T-helper 9 cell (primary cell): ENCODE measurements at places on chromosomes 6 and 20.

DNA sequence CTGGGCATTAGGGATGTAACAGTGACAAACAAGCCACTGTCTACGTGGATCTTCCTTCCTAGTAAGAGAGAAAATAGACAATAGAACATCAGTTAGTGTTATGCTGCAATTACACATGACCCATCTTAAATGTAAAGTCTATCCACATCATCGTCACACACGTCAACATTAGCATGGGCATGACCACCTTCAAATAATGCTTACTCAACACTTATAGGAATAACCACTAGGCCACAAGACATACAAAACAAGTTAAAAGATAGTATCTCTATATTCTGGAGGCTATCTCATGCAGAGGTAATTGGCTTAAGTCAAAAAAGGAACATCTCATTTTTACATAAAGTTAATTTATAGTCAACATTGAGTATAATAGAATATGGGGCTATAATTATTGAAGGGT lies 156.5 kb downstream of the MOXD1 start:
- DNase-seq, result no peak

DNA sequence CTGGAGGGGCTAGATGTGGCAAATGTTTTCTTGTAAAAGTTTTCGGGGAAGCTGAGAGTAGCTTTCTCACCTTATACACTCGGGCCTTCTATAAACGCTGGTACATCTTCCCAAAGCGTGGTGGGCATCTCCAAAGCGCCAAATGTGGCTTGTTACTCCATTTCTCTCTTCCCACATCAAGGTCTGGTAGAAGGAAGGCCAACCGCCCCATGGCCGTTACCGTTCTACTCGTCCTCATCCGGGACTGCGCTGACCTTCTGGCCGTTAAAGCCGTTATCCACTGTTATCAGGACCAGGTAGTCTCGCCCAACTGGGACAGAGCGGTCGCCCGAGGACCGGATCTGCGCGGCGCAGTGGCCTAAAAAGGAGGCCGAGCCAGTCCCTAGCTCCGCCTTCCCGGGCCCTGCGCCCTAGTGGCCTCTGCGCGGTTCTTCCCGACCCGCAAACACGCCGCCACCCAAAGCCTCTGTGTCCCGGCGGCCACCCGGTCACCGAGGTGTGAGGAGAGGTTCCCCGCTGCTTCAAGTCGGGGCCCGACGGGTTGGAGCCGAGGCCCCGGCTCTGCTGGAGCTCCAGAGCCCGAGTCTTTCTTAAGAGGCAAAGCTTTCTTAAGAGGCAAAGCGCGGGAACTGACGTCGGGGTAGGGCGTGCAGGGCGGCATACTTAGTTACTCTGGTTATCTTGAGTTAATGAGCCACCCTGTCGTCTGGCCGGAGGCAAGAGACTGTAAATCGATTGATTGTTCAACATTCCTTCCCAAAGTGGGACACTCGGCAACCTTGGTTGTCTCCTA lies 90.5 kb downstream of the GPX5 start:
- DNase-seq, result no peak

DNA sequence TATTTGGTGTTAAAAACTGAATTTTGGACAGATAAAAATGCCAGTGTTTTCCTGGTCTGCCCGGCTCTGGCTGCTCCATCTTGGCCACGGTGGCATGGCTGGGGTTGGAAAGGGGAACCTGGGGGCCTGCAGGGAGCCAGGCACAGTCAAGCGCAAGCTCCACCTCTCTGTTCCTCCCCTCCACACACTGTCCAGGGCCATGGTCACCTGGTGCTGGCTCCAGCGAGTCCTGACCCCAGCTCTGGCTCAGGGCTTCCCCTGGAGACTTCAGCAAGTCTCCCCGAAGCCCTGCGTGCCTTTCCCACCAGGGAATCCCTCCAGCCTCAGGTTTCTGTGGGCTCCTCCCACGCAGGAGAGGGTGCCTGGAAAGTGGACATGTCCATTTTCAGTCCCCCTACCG lies 298.5 kb downstream of the QKI start:
- DNase-seq, result no peak

- DNase-seq, result no peak
These were observed 24.8 kb downstream of the NFYA start for GRCh38 chr6:41097467-41098090.

DNA sequence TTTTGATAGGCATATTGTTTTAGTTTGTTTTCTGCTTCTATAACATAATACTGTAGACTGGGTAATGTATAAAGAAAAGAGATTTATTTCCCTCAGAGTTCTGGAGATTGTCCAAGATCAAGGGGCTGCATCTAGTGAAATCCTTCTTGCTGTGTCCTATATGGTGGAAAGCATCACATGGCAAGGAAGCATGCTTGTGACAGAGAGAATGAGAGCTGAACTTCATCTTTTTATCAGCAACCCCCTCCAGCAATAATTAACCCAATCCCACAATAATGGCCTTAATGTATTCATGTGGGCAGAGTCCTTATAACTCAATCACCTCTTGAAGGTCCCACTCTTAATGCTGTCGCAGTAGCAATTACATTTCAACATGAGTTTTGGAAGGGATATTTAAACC lies 141.4 kb downstream of the CENPW start:
- DNase-seq, result no peak
